ENCODE measurements at places on chromosomes 11 and 22.

DNA sequence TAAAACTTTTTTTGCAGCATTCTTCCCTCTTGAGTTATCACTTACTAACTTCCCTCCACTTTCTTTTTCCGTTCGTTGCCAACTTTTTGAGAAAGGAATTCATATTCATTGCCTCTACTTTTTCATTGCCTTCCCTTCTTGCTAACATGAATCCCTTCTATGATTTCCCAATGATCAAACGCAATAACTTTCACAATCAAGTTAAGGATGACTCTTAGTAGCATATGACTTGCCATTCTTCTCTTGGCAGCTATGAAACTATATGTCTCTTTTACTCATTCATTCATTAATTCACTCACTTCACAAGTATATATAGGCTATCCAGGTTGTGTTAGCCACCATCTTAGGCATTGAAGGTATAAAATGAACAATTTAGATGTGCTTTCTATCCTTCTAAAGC lies 16.6 kb upstream of the ARHGAP20 start:
- no peak for DNase-seq

DNA sequence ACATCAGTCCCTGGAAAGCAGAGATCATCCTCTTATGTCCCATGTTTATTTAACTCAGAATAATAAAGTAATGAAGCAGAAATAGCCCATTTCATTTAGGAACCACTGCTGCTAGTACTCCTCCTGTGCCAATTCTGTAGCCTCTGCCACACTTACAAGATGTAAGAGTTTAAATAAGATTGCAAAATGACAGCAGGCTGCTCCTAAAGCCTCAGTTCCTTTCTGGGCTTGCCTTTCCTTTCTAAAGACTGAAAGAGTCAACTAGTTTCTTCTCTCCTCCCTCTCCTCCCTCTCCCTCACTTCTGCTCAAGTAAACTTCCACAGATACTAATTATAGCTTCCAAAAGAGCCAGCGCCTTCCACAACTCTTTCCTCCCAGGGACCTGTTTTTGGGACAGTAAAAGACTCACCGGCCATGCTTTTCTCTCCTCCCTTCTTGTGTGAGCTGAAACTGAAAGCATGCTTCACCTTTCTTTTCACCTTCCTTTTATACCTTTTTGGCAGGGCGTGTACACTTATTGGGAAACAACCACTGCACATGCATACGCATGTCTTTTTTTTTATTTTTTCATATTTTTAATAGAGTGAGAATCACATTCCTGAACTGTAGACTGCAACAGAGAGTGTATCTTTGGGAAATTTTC lies 26.1 kb upstream of the CARD16 start:
- no peak for DNase-seq

GRCh38 chr11:62794201-62794775 lies 2.5 kb upstream of the TMEM223 start:
- DNase-seq, result no peak

GRCh38 chr11:114153224-114153623 lies 93.7 kb downstream of the ZBTB16 start:
- no peak for DNase-seq

- DNase-seq, result no peak
These were observed 864.5 kb downstream of the NTM start for GRCh38 chr11:132234878-132235277.

- no peak for DNase-seq
These were observed 459.1 kb downstream of the MIAT start for GRCh38 chr22:27116312-27117086.

- DNase-seq, result no peak
These were observed 10.4 kb downstream of the PDGFB start for GRCh38 chr22:39234472-39234787.

- DNase-seq, result no peak
These were observed 26.0 kb downstream of the RPUSD4 start for GRCh38 chr11:126185259-126186024.

- DNase-seq, result no peak
These were observed 83.8 kb upstream of the SOX6 start for GRCh38 chr11:16440136-16440535.

GRCh38 chr11:3217818-3218482 lies 663 bp downstream of the MRGPRG start:
- no peak for DNase-seq

- no peak for DNase-seq
These were observed 30.5 kb downstream of the CHKA start for GRCh38 chr11:68090706-68091105.

GRCh38 chr22:29702000-29702930 lies 17.5 kb upstream of the CABP7 start:
- no peak for DNase-seq

GRCh38 chr22:49658902-49659280 lies 168.8 kb downstream of the BRD1 start:
- no peak for DNase-seq

GRCh38 chr11:32154275-32154674 lies 63.4 kb downstream of the RCN1 start:
- no peak for DNase-seq

- DNase-seq, result no peak
These were observed 4.5 kb downstream of the OSM start for GRCh38 chr22:30262112-30262511.

DNA sequence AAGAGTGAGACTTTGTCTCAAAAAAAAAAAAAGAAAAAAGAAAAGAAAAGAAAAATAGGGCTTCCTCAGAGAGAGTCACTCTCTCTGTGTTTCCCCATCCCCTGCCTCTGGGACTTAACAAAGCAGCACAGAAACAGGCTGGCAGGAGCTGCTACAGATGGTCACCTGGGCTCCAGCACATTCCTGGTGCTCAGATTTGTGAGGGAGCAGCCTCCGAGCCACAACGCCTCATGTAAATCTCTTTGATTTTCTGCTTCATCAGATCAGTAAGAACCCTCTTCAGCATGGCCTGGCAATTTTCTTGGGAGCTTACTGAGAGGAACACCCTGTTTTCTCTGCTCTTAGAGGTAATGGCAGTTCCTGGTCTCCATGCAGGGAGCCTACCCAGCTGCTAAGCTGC lies 15.2 kb upstream of the LDHA start:
- DNase-seq, result no peak

GRCh38 chr11:33790040-33790439 lies 15.7 kb upstream of the FBXO3 start:
- no peak for DNase-seq

DNA sequence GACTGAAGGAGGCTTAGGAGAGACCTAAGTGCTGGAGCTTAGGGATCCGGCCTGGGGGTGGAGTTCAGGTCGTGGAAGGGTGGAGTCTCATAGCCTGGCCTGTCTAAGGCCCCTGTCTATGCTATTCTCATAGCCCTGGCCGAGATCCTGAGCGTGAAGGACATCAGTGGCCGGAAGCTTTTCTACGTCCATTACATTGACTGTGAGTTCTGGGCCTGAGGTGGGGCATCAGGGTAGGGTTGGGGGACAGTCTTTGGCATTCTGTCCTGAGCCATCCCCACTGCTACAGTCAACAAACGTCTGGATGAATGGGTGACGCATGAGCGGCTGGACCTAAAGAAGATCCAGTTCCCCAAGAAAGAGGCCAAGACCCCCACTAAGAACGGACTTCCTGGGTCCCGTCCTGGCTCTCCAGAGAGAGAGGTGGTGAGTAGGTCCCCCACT lies 603 bp downstream of the KAT5 start:
- DNase-seq, result no peak

DNA sequence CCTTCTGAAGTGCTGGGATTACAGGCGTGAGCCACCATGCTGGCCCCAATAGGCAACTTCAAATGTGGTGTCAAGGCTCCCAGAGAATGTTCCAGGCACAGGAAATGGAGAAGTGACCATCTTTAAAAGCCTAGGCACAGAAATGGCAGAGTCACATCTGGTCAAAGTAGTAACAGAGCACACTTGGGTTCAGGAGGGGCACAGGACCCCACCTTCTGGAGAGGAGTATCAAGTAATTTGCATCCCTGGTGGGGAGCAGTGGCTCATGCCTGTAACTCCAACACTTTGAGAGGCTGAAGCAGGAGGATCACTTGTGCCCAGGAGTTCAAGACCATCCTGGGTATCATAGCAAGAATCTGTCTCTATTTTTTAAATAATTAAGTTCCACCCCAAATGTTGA lies 29.2 kb downstream of the SERHL2 start:
- no peak for DNase-seq

DNA sequence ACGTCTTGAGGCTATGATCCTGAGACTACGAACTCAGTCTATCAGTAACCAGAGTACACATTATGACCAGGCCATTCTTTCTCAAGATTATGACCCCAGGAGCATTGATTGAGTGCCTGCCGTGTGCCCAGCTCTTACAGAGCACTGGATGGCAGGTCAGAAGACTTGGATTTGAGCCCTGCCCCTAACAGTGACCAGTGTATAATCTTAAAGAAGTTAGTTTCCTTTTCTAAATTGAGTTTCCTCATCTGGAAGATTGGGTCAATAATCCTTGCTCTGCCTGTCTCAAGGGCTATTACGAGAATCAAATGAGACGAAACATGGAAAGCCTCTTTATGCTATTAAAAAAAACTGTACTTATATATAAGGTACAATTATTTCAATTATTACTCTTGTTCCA lies 38.2 kb downstream of the SLCO2B1 start:
- DNase-seq, result no peak

DNA sequence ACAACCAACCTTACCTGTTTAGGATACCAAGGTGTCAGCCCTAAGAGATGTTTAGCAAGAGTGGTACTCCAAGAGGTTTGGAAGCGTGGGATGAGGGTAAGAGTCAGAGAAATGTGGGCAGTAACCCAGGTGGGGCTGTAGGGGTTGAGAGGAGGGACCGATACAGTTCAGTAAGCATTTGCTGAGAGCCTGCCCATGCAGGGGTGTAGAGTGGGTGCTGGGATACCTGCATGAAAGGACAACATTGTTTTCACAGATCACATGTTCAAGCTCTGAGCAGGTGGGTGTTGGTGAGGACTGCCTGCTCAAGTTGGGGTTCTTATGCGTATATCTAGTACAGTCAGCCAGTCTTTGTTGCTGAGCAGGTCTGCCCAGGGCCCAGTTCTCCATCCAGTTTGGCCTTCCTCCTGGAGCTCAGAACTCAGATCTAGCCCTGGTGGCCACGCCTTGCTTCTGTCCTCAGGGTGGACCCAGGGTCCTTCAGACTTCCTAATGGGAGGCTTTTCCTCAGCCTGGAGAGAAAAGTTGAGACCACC lies 14.8 kb downstream of the PPFIBP2 start:
- DNase-seq, result no peak
